Effector memory CD4-positive, alpha-beta T cell (primary cell): ENCODE measurements at places on chromosomes 2 and 18.

DNA sequence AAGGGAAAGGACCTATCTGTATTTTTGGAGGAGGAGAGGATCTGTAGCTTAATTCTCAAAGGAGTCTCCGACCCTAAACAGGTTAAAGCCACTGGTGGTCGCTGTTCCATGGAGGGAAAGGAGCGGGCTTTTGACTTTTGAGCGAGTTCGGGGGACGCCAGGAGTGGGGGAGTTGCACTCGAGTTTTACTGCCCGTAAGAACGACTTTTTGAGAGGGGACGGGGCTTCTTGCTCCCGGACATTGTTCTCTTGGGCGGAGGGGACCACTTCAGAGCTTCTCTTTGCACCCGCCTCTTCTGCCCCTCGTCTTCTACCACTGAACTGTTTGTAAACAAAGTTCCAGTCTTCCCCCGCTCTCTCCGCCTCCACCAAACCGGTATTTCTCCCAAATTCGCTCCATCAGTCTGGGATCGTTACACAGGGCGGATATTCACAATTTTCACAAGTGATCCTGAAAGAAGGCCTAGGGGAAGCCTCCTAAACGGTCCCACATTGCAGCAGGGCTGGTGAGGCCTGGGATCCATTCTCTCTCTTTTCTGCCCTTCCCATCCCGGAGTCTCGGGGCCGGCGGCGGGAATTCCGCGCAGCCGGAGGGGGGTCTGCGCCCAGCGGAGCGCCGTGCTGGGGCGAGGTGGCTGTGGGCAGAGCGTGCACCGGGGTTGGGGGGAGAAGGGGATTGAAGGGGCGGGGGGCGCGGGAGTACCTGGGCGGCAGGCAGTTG, 6.6 kb downstream of the DLX2 start:
- no peak for DNase-seq

DNA sequence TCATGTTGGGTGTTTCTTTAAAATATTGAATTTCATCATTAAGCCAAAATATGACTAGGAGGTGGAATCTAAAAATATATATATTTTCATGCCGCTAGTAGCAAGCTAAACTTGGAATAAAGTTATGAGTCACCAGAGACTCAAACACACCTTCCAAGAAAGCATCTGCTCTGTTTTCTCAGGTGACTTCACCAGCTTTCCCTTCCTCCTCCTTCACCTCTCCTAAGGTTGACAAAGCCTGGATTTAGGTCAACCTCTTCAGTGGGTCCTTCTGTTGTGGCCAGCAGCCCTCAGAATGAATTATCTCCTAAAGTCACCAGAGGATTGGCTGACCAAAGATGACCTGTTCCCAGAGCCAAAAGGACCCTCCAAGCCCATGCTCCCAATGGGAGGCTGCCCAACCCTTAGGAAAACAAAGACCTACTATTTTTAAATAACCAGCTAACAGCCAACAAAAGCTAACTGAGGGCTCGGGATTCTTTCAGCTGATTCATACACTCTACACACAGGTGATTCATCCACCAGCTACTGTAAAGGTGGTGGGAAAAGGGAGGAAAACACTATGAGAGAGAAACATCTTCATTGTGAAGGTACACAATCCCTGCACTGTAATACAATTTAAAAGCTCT, 113.9 kb downstream of the MYO5B start:
- DNase-seq, result no peak

GRCh38 chr2:230542751-230543150, 126.8 kb downstream of the SP100 start:
- no peak for DNase-seq

GRCh38 chr2:5908071-5908470, 215.9 kb downstream of the SOX11 start:
- DNase-seq, result no peak

GRCh38 chr2:237819231-237819630, 20.7 kb downstream of the RBM44 start:
- no peak for DNase-seq

- DNase-seq, result peak; percentile 47
Measured at GRCh38 chr18:75210274-75211001, at the start of gene TSHZ1. Gene TSHZ1, plus strand, starts transcription at chr18:75210797. Its CDS starts 1,080 bp downstream, at chr18:75211877.

DNA sequence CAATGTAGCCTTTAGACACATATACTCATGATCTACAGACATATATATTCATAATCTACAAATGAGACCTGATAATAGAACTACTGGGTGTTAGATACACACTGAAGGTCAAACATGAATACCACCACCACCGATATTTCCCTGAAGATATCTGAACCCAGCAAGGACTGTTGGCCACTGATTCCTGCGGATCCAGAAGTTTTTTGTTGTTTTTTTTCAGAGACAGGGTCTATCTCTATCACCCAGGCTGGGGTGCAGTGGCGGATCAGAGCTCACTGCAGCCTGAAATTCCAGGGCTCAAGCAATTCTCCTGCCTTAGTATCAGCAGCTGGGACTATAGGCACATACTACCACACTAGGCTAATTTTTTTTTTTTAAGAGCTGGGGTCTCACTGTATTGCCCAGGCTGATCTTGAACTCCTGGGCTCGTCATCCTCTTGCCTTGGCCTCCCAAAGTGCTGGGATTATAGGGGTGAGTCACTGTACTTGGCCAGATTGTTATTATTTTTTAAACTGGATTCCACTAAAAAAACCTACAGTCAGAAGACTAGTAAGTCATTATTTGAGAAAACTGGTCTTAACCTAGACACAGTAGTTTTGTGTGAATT, 1.8 kb downstream of the METTL5 start:
- no peak for DNase-seq

DNA sequence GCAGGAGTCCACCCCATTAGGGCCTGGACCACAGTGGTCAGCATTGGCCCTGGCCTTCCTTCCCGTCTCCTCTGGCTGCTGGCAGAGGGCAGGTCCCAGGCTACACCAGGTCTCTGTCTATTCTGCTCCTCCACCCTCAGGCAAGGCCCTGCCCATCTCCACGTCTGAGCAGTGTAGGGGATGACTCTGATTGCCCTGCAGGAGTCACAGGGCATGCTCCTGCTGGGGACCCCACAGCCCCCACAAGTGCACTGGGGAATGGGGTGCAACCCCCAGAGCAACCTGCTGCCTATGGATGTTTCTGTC, 40.0 kb downstream of the STK25 start:
- no peak for DNase-seq

- DNase-seq, result no peak
Measured at GRCh38 chr18:48683197-48683596, 144.4 kb downstream of the CTIF start.

GRCh38 chr2:210912779-210913178, 356.4 kb downstream of the CPS1 start:
- no peak for DNase-seq

DNA sequence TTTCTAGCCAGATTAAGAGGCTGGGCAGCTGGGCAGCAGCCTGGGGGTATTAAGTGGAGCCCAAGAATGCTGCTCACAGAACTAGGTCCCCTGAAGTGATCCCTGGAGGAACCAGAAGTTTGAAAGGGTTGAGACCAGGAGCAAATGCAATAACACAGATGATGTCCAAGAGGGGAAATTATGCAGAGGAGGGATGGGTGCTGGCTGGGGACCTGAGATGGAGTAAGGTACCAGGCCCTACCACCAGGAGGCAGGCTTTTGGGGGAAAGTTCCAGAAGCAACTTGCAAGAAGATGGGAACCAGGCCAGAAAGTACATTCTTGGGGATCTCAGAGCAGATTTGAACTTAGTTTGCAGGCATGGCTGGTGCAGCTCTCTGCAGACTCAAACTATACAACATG, 175.1 kb downstream of the NCK2 start:
- DNase-seq, result peak; percentile 28

DNA sequence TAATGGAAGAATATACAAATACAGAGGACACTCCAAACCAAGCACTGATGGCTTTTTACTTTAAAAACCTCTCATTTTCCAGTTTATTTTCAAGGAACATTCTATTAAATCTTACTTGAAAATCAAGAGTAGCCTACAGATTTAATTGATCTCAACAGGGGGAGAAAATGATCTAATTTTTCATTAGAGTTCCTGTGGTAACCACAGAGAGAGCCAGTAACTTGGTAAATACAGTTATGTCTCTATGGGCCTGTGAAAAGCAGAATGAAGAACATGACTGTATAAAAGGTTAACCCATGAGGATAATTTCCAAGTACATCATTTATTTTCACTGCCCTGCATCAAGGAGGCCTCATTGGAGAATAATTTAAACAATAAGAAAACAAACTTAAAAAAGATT, 39.8 kb upstream of the ITPRID2 start:
- no peak for DNase-seq

GRCh38 chr18:79476918-79477571, 81.3 kb downstream of the NFATC1 start:
- DNase-seq, result no peak

GRCh38 chr2:102473631-102474030, 605 bp downstream of the SLC9A4 start:
- no peak for DNase-seq

DNA sequence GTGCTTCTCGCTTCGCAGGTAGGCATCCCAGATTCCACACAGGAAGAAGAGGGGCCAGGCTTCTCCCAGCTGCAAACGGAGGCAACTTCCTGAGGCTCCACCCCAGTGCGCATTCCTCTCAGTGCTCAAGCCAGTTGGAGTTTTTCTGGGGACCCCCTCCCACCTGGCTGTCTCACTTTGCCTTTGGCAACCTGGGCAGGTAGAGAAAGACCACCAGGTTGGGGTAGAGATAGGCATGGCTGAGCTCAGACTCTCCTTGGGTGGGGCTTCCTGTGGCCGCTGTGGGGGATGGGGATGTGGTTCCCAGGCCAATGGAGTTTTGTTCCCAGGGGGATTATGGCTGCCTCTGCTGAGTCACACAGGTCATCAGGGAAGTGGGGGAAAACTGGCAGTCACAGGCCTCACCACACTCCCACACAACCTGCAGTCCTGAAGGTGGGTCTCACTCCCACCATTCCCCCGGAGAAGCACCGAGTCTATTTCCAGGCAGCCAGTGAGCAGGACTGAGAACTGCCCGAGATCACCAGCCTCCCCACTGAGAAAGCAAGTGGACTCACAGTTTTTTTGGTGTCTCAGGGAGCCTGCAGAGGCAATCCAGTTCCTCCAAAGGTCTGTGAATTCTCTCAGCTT, 38.1 kb downstream of the SLC39A10 start:
- no peak for DNase-seq

DNA sequence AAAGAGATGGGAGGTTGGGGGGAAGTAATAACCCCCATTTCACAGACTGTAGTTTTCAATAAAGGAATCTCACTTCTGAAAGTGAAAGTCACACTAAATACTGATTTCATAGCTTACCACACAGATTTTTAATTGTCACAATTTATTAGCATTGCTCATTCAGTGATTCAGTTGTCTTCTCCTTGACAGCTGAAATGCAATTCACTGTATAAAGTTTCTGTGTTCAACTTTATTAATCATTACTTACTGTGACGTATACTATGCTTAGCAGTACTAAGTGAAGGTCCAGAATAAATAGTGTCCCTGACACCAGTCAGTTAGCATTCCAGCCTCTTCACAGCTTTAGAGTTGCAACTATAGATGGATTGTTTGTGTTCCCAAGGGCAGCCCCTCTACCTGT, 324.1 kb upstream of the CRIM1 start:
- no peak for DNase-seq

DNA sequence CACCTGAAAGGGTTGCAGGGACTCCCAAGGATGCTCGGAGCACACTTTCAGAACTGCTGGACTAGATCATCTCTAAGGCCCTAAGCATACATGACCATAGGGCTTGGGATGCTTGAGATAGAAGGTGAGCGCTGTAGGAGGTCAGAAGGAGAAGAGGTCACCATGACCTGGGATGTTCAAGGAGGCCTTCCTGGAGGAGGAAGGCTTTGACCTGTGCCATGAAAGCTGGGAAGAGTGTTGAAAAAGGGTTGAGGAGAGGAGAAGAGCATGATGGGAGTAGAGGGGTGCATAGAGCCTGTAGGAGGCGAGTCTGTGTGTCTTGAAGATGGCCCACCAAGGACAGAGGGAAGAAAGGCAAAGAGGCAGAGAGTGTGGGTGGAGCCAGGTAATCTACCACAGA, 222.4 kb downstream of the LOXHD1 start:
- no peak for DNase-seq

DNA sequence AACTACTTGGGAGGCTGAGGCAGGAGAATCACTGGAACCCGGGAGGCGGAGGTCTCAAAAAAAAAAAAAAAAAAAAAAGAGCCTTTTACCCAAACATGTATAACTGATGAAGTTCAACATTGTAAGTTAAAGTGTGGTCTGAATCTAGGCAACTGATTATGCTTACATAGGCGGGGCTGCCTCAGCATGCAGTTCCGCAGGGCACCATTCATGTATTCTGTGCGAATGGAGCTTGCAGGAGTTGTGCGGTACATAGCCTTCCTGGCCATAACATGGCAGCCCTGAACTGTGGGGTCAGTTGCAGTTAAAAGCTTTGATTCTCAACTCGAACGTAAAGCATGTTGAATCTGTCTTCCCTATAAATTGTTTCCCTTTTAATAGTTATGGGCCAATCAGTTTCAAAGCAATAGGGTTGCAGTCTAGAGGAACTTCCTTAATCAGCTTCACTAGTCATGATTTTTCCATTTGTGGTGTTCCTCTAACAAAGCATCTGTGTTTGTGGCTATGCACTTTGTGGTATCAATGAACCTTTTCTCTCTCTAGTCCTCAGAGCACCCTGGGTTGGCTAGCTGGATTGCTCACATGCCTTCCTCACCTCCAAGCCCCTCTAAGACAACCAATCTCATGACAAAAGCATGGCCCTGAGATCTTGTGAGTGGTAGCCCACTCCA, 30.6 kb upstream of the CEP68 start:
- no peak for DNase-seq

- peak; percentile 4 for DNase-seq
Measured at GRCh38 chr2:173884025-173884802, 81.0 kb downstream of the SP3 start.

GRCh38 chr2:217604527-217605194, 398.1 kb downstream of the TNS1 start:
- no peak for DNase-seq

DNA sequence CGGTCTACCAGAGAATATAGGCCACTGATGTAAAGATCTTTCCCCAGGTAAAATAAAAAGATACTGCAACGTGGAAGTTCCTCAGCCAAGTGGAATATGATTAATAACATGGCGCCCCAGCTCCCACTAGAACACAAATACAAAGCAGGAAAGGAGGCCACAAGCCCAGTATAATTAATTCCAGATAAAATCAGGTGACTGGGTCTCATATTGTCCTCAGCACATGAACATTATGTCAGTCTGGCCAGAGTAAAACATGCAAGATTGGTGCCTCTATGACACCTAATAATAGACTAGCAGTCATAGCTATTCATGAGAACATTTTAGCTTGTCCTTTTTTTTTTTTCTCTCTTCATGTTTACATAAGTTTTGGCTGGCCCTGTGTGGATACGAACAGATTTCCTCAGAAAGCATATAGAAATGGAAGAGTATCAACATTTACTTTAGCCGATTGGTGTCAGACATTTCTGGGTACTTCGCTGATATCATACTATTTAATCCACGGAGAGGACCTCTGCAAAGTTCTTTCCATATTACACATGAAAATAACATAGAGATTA, 523.8 kb upstream of the SETBP1 start:
- no peak for DNase-seq

DNA sequence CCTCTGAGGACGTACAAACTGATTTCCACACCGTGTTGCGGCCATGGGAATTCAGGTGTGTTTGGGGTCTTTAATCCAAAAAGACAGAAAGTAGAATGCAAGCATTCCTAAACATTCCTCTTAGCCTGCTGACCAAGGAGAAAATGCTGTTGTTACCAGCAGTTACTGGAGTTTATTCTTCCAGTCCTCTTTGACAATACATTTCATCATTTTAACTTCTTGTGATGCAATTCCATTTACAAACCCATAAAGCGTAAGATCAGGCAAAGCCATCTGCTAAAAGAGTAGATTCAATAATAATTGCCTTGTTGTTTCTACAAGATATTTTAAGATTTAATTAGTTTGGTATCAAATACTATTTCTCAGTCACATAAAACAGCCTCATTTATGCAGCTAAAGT, 32.7 kb downstream of the SPIRE1 start:
- DNase-seq, result no peak

- DNase-seq, result no peak
Measured at GRCh38 chr2:112685271-112685884, 35.4 kb upstream of the NT5DC4 start.
